Cardiac ventricle fibroblast (primary cell): ENCODE measurements at places on chromosomes 13 and 19. TPM values are rescaled to one million over a fixed set of nuclear protein-coding genes. Genes with fewer than 3 reads are reported as not detected.

The F7 gene
- total RNA-seq = not detected in 2 replicates

The ZNF709 gene
- 1.7 and 1.9 TPM in 2 replicates for total RNA-seq

The SGTA gene
- 46.9 and 50.5 TPM in 2 replicates for total RNA-seq

The ZNF780B gene
- total RNA-seq = 5.6 and 12.3 TPM in 2 replicates

The ADPRHL1 gene
- total RNA-seq = 0.75 and 2.7 TPM in 2 replicates

The PCDH9 gene
- total RNA-seq = 15.8 and 16.7 TPM in 2 replicates

The KLK11 gene
- not detected in 2 replicates for total RNA-seq

The GPI gene
- total RNA-seq = 290 and 331 TPM in 2 replicates

The PRKCG gene
- not detected in 2 replicates for total RNA-seq

The GARIN5A gene
- total RNA-seq = 0.44 and 1.7 TPM in 2 replicates

The LRG1 gene
- 1.4 and 1.5 TPM in 2 replicates for total RNA-seq

The GPR12 gene
- not detected in 2 replicates for total RNA-seq

The IL17D gene
- total RNA-seq = 4.3 and 5.8 TPM in 2 replicates

The RNF6 gene
- total RNA-seq = 14.2 and 15.6 TPM in 2 replicates

The NKPD1 gene
- not detected in 2 replicates for total RNA-seq

The CYP4F12 gene
- 0.34 and 0.69 TPM in 2 replicates for total RNA-seq

The PGLYRP1 gene
- total RNA-seq = not detected in 2 replicates

The ZNF221 gene
- 7.6 and 10.6 TPM in 2 replicates for total RNA-seq

The USE1 gene
- 29.3 and 29.7 TPM in 2 replicates for total RNA-seq

The ZNF541 gene
- total RNA-seq = not detected in 2 replicates

The CALR3 gene
- not detected in 2 replicates for total RNA-seq

The LILRA1 gene
- not detected in 2 replicates for total RNA-seq

The ZNF737 gene
- 7.5 and 8.6 TPM in 2 replicates for total RNA-seq

The ANKRD27 gene
- total RNA-seq = 20.0 and 21.5 TPM in 2 replicates

The SYCN gene
- not detected in 2 replicates for total RNA-seq

The SHISA2 gene
- total RNA-seq = 0.06 TPM in 1 of 2 replicates, not detected in the other

The SLAIN1 gene
- total RNA-seq = not detected in 2 replicates

The PRODH2 gene
- total RNA-seq = not detected in 2 replicates

The ATP1A3 gene
- total RNA-seq = 0.05 TPM in 1 of 2 replicates, not detected in the other

The EDNRB gene
- 41.6 and 43.8 TPM in 2 replicates for total RNA-seq

The N4BP2L2 gene
- total RNA-seq = 41.9 and 138 TPM in 2 replicates

The TMIGD2 gene
- not detected in 2 replicates for total RNA-seq

The MIR17HG gene
- 1.4 and 1.5 TPM in 2 replicates for total RNA-seq

The CEACAM1 gene
- total RNA-seq = not detected in 2 replicates

The PAK4 gene
- 6.9 and 12.2 TPM in 2 replicates for total RNA-seq

The KIR3DL1 gene
- total RNA-seq = not detected in 2 replicates

The ELF1 gene
- 34.8 and 40.2 TPM in 2 replicates for total RNA-seq

The IQCN gene
- total RNA-seq = 0.15 and 0.25 TPM in 2 replicates

The FKRP gene
- 12.5 and 18.0 TPM in 2 replicates for total RNA-seq

The ZNF222 gene
- 2.5 and 2.7 TPM in 2 replicates for total RNA-seq

The TSHZ3 gene
- total RNA-seq = 12.4 and 12.6 TPM in 2 replicates

The CCL25 gene
- not detected in 2 replicates for total RNA-seq

The FARSA gene
- total RNA-seq = 48.9 and 49.0 TPM in 2 replicates

The LILRA2 gene
- total RNA-seq = not detected in 2 replicates

The SOX21 gene
- not detected in 2 replicates for total RNA-seq

The RFPL4AL1 gene
- total RNA-seq = not detected in 2 replicates

The C19orf18 gene
- total RNA-seq = 0.64 TPM in 1 of 2 replicates, not detected in the other

The ZNF175 gene
- 4.3 and 6.6 TPM in 2 replicates for total RNA-seq

The SIAH3 gene
- not detected in 2 replicates for total RNA-seq

The MAP4K1 gene
- total RNA-seq = not detected in 2 replicates

The HSD11B1L gene
- 10.9 and 16.2 TPM in 2 replicates for total RNA-seq

The FAM83E gene
- not detected in 2 replicates for total RNA-seq
